Right renal cortex interstitium (tissue), 3 donors: ENCODE measurements at places on chromosomes 2 and 18. TPM values are rescaled to one million over a fixed set of nuclear protein-coding genes. Genes with fewer than 3 reads are reported as not detected.

The MYO5B gene
- polyA plus RNA-seq, result 26.7 TPM

The IWS1 gene
- polyA plus RNA-seq, result 76.5 TPM

The TRIB2 gene
- polyA plus RNA-seq, result 235 TPM

GRCh38 chr2:33788044-33788443 is 188.9 kb upstream of the FAM98A start:
- no peak for DNase-seq

- DNase-seq, result no peak
Measured at GRCh38 chr2:231667496-231667895, 40.8 kb upstream of the PTMA start.

- no peak for DNase-seq
Measured at GRCh38 chr2:176120364-176121189, 1.9 kb upstream of the HOXD9 start.

The EFEMP1 gene
- polyA plus RNA-seq, result 111 TPM

- no peak for DNase-seq
Measured at GRCh38 chr18:55839343-55839742, 251.4 kb upstream of the TCF4 start.

DNA sequence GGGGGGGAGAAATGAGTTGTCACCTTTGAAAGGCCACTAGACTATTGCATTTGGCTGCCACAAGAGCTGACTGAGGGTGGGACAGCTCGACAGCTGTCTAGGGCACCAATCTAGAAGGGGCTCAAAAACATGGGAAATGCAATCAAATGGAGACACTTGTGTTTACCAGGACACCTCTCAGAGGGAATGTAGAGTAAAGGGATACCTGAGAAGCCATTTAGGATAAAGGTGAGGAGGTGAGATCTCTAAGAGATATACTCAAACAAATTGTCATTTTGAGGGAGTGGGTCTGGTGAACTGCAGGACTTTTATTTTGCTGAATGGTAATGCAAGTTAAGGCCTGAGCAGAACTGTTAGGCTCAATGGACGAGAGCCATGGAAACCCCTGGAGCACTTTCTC is 159.8 kb downstream of the DDX1 start:
- no peak for DNase-seq

- DNase-seq, result no peak
Measured at GRCh38 chr18:42271647-42272414, 316.8 kb downstream of the PIK3C3 start.

GRCh38 chr18:67705748-67706147 is 189.2 kb upstream of the DSEL start:
- DNase-seq, result no peak

- no peak for DNase-seq
Measured at GRCh38 chr2:200226451-200227426, 79.8 kb upstream of the SPATS2L start.

- DNase-seq, result no peak
Measured at GRCh38 chr2:63871864-63872263, 30.2 kb downstream of the UGP2 start.

GRCh38 chr18:25921677-25922421 is 168.6 kb downstream of the SS18 start:
- no peak for DNase-seq

The IL36RN gene
- polyA plus RNA-seq, result not detected

The TDRD15 gene
- 0.06 TPM for polyA plus RNA-seq

GRCh38 chr2:233358947-233359346 is 4.7 kb downstream of the DGKD start:
- DNase-seq, result no peak

The SMCHD1 gene
- 70.9 TPM for polyA plus RNA-seq

The TCF7L1 gene
- polyA plus RNA-seq, result 44.7 TPM

- DNase-seq, result no peak
Measured at GRCh38 chr2:68044099-68044498, 18.7 kb downstream of the C1D start.

The ITGA4 gene
- polyA plus RNA-seq, result 34.2 TPM

- no peak for DNase-seq
Measured at GRCh38 chr18:59426855-59427254, 67.8 kb upstream of the LMAN1 start.

- DNase-seq, result no peak
Measured at GRCh38 chr18:59851784-59852399, 47.9 kb upstream of the PMAIP1 start.
